Thymus (tissue), 14 donors: ENCODE measurements at places on chromosomes 11 and 22.

- no peak for DNase-seq
These were observed 67.4 kb downstream of the SCUBE1 start for GRCh38 chr22:43275545-43276317.

- DNase-seq: peak; percentile 64
These were observed 56.8 kb downstream of the PRR5L start for GRCh38 chr11:36352922-36353321.

GRCh38 chr11:75697906-75698581, 19.6 kb upstream of the MOGAT2 start:
- DNase-seq: no peak

- no peak for DNase-seq
These were observed 289.0 kb upstream of the PITPNB start for GRCh38 chr22:28208036-28208435.

- DNase-seq: no peak
These were observed 53.5 kb upstream of the MYEOV start for GRCh38 chr11:69240332-69241074.

DNA sequence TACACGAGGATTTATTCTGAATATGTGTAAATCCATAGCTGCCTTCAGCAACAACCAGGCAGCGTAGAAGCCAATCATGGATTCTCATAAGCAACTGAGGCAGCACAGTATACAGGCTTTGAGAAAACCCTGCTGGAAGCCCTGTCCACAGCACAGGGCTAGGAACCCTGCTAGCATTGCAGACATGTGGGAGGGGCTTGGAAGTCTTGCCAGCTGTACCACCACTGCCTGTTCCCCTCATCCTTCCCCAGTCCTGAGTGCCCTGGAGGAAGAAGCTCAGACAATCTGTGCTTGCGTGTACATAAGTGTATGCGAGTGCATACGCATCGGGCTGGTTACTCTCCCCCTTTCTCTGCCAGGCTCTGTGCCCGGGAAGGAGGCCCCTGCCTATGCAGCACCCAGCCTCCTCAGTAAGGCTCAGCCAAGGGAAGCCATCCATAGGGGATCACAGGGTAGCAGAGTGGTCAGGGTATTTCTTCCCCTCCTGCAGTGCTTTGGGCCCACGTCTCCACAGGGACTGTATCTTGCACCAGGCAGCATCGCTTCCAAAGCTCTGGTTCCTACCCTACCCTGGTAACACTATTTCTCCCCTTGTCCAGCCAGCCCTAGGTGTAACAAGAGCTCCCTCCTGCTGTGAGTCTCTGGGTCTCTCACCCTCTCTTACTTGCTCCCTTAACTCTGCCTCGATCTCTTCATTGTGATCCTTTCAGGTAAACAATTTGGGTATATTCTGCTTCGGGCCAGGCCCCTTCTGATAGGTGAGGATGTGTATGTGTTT, 90.5 kb downstream of the GALNT18 start:
- DNase-seq: no peak

DNA sequence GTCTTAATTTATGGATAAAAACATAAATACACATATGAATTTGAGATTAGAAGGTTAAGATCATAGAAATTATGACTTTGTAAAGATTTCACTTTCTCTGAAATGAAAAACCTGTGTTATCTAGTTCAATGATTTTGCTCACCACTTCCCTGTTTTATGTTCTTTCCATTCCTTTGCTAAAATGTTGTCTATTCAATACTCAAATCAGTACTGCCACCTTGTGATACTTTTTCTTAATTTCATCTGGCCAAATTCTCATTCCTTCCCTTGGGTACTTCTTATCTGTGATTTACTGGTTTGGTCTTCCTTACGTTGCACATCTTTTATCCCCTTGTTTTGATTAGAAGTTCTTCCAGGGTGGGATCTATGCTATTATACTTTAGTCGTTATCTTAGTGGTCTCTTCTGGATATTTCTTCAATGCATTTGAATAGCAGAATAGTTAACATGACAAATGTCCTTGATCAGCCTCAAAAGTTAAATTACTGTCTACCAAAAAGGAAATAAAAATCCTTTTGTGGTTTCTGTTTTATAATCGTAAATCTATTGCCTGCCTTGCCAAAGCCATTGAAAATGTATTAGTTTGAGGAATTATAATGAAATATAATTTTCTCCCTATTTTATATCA, 197.0 kb downstream of the PGR start:
- DNase-seq: no peak

GRCh38 chr11:61593151-61593550, 12.3 kb upstream of the SYT7 start:
- DNase-seq: no peak

DNA sequence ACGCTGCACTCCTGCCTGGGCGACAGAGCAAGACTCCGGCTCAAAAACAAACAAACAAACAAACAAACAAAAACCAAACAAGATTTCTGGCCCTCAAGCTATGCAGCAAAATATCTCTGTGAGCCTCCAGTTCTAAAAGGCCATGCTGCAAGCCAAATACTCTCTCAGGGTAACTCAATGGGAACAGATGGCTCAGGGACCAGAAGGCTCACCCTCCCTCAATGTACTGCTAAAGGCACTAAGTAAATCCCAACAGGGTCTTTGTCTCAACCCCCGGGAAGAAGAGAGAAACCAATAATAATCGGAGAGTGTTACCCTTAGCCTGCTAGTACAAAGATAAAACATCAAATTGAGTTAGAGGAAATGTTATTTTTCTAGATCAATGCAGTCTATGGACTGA, 119.7 kb upstream of the ZC3H12C start:
- DNase-seq: no peak

DNA sequence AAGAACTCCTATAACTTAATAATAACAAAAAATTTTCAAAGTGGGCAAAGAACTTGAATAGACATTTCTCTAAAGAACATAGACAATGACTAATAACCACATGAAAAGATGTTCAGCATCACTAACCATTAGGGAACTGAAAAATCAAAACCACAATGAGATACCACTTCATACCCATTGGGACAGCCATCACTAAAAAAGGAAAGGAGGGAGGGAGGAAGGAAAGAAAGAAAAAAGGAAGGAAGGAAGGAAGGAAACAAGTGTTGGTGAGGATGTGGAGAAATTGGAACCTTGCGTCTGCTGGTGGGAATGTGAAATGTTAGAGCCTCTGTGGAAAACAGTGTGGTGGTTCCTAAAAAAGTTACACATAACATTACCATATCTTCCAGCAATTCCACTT, 55.8 kb downstream of the MS4A13 start:
- no peak for DNase-seq

GRCh38 chr22:27416511-27417420, 384.8 kb downstream of the MN1 start:
- DNase-seq: no peak
